ENCODE measurements at places on chromosomes 3 and 15.
A peak's percentile ranks its signal among the peaks of the same experiment; 100 is the strongest.

DNA sequence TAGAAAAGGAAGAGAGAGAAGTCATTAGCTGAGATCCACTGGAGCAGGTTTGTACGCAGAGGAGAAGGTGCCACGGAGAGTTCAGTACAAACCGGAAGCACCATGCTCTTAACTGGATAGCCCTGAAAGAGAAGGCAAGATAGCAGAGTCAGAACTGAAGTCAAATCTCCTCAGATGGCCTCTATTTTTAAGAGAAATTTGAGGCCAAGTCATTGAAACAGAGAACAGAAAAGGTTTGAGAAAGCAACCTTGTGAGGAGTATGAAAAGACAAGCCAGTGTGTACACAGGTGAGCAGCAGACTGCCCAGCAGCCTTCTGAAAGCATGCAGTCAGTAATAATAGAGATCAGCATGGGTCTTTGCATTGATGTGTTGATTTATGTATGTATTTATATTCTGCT is 66.1 kb upstream of the SPRED1 start:
- H3K27ac ChIP-seq = no peak overlapping the region
- no peak overlapping the region for H3K4me3 ChIP-seq
- no peak for ATAC-seq
- H3K27me3 ChIP-seq = peaks cover 43% of the 10 kb centered on the region
- H3K36me3 ChIP-seq = no peaks in the 10 kb centered on the region

DNA sequence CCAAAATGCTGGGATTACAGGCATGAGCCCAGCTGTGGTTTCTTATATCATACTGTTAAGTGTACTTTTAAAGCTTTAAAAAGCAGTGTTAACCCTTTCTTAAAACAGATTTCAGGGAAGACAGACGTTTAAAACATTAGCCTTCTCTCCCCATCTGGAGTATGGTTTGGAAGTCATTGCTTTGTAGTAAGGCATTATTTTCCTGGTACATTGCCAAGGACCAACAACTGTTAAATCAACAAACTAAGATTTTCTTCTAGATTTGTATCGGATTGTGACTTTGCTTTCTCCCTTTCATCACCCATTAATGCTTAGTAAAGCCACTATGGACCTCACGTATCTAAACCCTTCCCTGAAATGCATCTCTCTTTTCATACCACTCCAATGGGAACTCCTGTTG is 50.5 kb downstream of the UBE2E1 start:
- H3K27ac ChIP-seq = peak overlapping the region; percentile 65

DNA sequence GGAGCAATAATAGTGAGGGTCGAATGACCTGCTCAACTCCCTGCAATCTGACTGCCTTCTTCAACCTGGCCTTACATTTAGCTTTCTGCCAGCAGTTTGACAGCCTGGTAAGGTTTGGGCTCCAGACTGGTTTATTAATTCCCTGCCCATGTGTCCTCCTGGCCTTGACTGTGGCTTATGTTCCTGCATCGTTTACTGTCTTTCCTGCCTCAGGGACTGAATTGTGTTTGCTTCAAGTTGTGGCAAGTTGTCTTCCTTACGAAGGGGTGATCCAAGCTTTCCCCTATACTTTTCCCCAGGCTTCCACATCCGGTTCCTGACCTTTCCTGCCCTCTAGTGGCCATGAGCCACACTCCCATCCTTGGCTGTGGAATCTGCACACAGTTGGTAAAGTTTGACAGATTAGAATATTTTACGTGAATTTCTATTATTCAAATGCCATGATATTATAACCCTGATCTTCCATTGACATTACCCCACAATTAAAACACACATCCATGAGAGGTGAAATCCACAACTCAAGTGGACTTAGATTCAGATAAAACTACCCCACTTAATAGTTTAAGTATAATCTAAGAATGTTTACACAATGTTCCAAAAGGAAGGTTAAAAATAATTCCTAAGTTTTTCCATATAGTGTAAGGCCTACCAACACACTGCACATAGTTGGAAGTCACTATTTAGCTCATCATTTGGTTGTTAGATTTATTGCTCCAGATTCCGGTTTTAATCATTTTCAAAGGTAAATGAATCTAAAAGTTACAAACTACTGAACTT is 95.7 kb downstream of the NEDD4 start:
- peaks cover 8% of the 10 kb centered on the region for H3K27me3 ChIP-seq
- H3K36me3 ChIP-seq = no peaks in the 10 kb centered on the region
- ATAC-seq = no peak
- no peaks in the 10 kb centered on the region for H3K4me1 ChIP-seq
- H3K4me3 ChIP-seq = no peak overlapping the region
- no peak overlapping the region for H3K27ac ChIP-seq

- H3K27me3 ChIP-seq = peaks cover 9% of the 10 kb centered on the region
- H3K36me3 ChIP-seq = no peaks in the 10 kb centered on the region
- H3K4me3 ChIP-seq = no peak overlapping the region
- no peak overlapping the region for H3K27ac ChIP-seq
- no peaks in the 10 kb centered on the region for H3K4me1 ChIP-seq
- no peak for ATAC-seq
Measured at GRCh38 chr3:27561576-27561975, 77.4 kb upstream of the SLC4A7 start.

- H3K4me3 ChIP-seq = peak overlapping the region; percentile 43
- H3K36me3 ChIP-seq = no peaks in the 10 kb centered on the region
- peaks cover 39% of the 10 kb centered on the region for H3K4me1 ChIP-seq
- no peak for ATAC-seq
Measured at GRCh38 chr3:42491881-42492507, 10.4 kb upstream of the VIPR1 start.

Measured in stimulated activated memory B cell treated with anti-CD40 and anti-IgM and Interleukin-4, amounts not matched to agents 10 μg/mL and 1 μg/mL and 100 μg/mL, for 72 hours (primary cell).